ENCODE measurements at places on chromosomes 12 and 14.

GRCh38 chr14:100706860-100707259 lies 19.8 kb upstream of the DLK1 start:
- DNase-seq: no peak

GRCh38 chr12:132562489-132563021 lies 47.8 kb downstream of the LRCOL1 start:
- no peak for DNase-seq

DNA sequence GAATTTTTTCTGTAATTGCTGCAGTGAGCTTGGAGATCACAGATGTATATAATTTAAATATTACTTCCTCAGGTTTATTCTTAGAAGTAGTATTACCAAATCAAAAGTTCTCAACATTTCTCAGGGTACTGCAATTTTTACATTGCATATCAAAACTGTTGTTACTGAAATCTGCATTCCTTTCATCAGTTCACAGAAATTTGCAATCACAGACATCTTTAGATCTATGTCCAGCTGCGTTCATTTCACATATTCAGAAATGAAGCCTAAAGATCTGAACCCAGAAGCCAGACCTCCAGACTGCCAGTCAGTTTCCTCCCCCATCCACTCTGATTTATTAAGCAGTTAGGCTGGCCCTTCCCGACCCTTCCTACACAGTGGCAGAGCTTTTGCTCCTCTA lies 18.2 kb upstream of the IFT81 start:
- DNase-seq: no peak

GRCh38 chr12:75489187-75489586 lies 8.6 kb downstream of the GLIPR1 start:
- no peak for DNase-seq

DNA sequence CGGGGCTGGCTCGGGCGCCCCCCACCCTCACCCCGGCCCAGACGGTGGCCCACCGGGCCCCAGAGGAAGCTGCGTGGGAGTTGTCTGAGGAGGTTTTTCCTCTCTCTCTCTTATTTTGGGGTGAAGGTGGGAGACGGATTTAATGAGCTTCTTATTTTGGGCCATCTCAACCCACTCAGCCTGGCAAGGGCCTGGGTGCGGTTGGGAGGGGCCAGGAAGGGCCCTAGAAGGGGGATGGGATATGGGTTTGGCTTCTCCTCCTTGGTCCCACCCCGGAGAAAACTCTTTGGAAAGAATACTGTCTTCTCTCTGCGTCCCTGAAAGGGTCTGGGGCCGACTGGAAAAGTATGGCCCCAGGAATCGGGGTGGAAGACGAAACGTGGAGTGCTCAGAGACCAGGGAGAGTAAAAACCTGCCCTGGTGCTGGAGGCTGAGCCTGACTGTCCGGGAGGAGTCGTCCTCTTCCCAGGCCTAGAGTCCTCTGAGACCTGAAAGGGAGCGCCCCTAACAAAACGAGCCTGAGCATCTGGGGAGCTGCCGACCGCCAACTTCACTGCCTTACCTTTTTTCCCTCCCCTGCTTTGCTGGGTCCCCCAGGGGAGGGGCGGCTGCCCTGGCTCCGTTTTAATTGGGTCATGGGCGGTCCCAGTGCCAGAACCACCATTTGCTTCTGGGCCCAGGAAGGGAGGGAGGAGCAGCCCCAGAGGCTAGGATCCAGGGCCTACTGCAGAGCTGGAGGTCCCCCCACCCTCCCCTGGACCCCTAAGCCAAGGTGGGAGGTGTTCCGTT lies 1.6 kb downstream of the MMP14 start:
- DNase-seq: peak; percentile 34

DNA sequence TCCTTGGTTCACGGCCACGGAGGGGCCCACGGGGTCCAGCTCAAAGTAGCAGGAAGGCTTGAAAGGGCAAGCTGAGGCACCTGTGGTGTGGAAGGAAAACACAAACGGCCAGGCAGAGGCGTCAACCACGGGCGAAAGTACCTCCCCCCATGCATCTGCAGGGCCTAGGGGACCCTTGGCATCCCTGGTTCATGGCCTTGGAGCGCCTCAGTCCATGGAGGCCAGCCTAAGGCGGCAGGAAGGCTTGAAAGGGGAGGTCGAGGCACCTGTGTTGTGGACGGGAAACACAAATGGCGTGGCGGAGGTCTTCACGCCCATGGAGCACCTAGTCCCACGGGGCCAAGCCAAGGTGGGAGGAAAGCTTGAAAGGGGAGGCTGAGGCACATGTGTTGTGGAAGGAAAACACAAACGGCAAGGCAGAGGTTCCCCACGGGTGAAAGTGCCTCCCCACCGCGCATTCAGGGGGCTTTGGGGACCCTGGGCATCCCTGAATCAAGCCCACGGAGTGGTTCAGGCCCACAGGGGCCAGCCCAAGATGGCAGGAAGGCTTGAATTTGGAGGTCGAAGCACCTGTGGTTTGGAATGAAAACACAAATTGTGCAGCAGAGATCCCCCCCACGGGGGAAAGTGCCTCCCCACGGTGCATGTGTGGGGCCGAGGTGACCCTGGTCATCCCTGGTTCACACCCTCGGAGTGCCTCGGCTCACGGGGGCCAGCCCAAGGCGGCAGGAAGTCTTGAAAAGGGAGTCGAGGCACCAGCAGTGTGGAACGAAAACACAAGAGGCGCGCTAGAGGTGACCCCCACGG lies 380.8 kb downstream of the ALG10 start:
- DNase-seq: peak; percentile 3

DNA sequence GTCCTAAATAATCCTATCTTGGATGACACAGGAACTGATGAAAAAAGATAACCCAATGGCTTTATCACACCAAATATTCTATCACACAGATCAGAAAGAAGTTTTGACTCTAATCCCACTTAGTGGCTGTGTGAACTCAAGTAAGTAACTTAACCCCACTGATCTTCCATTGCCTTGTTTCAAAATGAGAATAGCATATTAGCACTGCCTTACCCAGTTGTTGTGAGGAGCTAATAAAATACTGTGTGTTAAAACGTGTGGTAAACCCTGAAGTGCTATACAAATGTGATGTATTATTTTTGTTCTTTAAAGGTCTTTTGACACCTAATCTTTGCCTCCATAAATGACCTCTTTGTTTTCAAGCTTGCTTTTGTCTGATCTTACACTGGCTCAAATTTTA lies 60.9 kb upstream of the ARID2 start:
- DNase-seq: no peak

GRCh38 chr14:73784988-73785313 lies 66.7 kb upstream of the PTGR2 start:
- no peak for DNase-seq

GRCh38 chr12:119373001-119373400 lies 38.5 kb downstream of the CCDC60 start:
- no peak for DNase-seq

DNA sequence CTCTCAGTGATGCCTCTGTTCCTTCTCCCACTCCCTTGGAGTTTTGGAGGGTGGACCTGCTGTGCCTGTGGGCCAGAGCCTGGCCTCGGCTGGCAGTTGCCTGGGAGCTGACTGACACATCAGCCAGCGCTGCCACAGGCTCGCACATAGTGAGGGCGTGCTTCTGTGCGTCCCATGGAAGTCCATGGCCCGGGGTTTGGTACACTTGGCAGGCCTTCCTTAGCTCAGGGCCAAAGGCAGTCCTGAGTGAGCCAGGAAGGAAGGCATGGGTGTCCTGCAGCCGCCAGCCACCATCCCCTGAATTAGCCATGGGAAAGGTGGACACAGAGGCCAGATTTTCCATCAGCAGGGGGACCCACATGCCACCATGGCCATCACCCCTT lies 1.1 kb upstream of the DEGS2 start:
- no peak for DNase-seq

DNA sequence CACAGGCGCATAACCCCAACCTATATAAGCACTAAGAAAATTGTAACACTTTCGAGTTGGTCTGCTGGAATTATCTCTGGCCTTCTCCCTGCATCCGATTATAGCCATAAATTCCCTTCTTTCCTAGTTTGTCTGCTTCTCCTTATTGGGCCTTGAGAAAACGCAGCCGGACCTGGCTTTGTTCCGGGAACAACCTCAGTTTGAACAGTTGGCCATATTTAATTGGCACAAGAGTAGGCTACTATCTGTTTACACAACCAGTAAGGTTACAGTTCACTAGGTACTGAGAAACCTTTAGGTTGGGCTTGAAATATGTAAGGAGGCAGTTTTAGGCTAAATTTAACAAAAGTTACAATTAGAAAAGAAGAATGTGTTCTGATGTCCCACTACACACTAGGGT lies 176.1 kb downstream of the IPO8 start:
- no peak for DNase-seq

- DNase-seq: no peak
Observed at GRCh38 chr14:93086441-93087055, 29.2 kb downstream of the ITPK1 start.

- DNase-seq: no peak
Observed at GRCh38 chr12:52787324-52788191, 8.4 kb downstream of the KRT3 start.

DNA sequence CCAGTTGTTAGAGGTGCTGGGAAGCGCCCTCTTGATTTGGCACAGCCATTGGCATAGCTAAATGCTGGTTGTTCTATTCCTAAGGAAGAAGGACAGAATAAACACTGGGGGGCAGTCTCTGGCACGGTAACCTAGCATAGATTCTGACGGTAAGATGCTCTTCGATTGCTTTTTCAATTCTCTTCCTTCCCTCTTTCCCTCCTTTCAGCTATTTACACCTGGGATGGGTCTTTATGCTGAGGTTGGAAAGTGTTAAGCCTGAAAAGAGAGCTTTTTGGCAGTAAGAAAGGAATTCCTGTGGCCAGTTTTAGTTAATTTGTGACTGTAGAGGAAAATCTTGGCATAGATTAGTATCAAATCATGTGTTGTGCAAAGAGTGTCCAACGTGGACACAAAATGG lies 162.8 kb downstream of the SNAPC1 start:
- DNase-seq: peak; percentile 21

DNA sequence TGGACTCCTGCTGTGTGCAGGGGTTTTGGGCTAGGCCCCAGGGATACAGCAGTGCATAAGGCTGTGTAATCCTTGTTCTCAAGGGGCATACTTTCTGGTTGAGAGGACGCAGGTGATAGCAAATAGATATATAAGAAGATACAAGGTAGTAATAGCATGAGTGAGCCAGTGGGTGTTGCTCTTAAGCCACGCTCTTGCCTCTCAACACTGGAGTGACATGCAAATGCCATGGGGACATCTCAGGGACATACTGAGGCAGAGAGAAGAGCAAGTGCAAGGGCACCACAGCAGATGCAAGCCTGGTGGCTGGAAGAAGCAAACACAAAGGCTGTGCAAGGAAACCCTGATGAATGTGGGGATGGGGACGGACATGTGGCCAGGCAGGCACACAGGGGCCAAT lies 223.3 kb downstream of the CHST11 start:
- peak; percentile 55 for DNase-seq

DNA sequence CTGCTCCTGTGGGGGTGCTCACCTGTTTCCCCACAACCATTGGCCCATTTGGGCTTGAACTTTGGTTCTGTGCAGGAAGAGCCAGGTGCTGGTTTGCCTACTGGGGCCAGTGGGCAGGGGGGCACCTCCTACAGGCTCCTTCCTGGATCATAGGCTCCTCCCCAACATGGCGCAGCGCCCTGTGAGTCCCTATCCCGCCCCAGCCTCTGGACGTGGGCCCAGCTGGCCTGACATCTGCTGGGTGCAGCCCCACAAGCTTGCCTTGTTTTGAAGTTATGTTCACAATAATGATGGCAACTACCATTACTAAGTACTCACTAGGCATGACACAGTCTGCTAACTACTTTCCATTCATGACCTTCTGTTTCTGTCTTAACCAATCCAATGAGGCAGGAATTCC lies 147.8 kb downstream of the RBM19 start:
- no peak for DNase-seq

Data from GM13976 (cell line).